GM12878 (cell line): ENCODE measurements at places on chromosomes 2 and 18. TPM values are rescaled to one million over a fixed set of nuclear protein-coding genes. Genes with fewer than 3 reads are reported as not detected.

- no peaks in the 10 kb centered on the region for H3K27me3 ChIP-seq
- no peak overlapping the region for H3K4me3 ChIP-seq
- peaks cover 2% of the 10 kb centered on the region for H3K36me3 ChIP-seq
- DNase-seq: no peak
Measured at GRCh38 chr18:2939317-2939716, 73.6 kb downstream of the LPIN2 start.

DNA sequence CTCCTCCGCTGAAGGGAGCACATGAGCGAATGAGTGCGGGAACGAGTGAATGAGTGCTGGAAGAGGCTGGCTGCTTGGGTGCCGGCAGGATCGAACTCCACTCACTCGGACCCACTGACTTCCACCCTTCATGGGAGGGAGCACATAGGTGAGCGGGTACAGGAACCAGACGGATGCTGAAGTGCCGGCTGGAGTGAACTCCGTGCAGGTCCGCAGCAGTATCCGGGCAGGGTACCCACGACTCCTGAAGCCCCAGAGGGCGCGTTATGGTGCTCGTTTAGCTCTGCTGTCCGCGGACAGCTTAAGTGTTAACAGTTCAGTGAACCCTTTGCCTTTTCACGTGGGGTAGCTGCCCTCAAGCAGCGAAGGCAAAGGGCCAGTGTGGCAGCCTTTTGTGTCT lies 23.2 kb downstream of the RPRM start:
- H3K27ac ChIP-seq: no peak overlapping the region
- no peaks in the 10 kb centered on the region; the same call in 1 of the 2 replicates for H3K27me3 ChIP-seq
- no peaks in the 10 kb centered on the region for H3K4me1 ChIP-seq
- no peak for DNase-seq

DNA sequence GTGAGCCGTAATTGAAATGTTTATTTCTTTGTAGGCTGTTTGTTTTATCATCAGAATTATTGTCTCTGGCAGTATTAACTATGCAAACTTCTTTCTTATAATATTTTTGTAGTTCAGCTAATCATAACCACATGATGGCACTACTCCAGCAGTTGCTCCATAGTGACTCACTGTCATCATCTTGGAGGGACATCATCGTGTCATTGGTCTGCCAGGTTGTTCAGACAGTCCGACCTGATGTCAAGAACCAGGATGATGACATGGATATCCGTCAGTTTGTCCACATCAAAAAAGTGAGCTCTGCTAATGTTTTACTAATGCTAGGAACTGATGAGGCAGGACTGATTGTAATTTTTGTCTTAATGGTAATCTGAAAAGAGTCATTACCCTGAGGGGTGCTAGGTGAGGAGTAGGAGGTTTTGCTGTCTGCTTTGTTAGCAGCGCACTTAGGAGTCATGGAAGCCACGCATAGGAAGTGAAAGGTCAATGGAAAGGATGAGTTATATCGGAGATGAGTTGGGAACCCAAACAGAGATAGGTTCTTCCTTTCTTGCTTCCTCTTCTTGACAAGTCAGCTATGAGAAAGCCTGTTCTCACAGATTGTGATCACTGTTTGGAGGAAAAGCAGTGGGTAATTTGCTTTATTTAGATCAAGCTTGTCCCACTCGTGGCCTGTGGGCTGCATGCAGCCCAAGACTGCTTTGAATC lies 49.2 kb downstream of the PIKFYVE start:
- peaks cover 8% of the 10 kb centered on the region; the same call in 1 of the 2 replicates for H3K36me3 ChIP-seq
- H3K4me1 ChIP-seq: peaks cover 27% of the 10 kb centered on the region
- peak overlapping the region; percentile 17 for H3K27ac ChIP-seq

The CPO gene
- not detected in 2 replicates for total RNA-seq

The SERPINB10 gene
- 17.5 and 21.6 TPM in 2 replicates for total RNA-seq

GRCh38 chr18:75009878-75010277 lies 199.1 kb downstream of the PTGR3 start:
- no peak for DNase-seq
- H3K36me3 ChIP-seq: no peaks in the 10 kb centered on the region
- H3K4me3 ChIP-seq: no peak overlapping the region
- H3K27ac ChIP-seq: no peak overlapping the region

DNA sequence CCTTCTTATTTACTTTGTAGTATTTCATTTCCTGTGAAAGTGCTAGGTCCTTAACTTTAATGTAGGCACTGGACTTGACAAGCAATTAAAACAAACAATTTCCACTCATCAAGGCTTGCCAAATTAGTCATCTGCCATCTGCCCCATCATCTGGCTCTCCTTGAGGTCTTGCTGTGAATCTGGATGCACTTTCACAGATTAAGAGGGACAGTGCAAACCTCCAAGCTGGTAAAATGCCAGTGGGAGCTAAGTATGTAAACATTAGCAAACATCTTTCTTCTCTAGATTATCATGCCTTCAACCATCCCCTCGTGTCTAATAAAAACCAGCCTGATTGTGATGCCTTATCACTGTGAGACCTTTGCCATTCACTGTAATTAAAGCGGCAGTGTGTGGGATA lies 402.9 kb downstream of the ERBB4 start:
- no peak for DNase-seq
- H3K4me3 ChIP-seq: no peak overlapping the region
- no peaks in the 10 kb centered on the region for H3K27me3 ChIP-seq

DNA sequence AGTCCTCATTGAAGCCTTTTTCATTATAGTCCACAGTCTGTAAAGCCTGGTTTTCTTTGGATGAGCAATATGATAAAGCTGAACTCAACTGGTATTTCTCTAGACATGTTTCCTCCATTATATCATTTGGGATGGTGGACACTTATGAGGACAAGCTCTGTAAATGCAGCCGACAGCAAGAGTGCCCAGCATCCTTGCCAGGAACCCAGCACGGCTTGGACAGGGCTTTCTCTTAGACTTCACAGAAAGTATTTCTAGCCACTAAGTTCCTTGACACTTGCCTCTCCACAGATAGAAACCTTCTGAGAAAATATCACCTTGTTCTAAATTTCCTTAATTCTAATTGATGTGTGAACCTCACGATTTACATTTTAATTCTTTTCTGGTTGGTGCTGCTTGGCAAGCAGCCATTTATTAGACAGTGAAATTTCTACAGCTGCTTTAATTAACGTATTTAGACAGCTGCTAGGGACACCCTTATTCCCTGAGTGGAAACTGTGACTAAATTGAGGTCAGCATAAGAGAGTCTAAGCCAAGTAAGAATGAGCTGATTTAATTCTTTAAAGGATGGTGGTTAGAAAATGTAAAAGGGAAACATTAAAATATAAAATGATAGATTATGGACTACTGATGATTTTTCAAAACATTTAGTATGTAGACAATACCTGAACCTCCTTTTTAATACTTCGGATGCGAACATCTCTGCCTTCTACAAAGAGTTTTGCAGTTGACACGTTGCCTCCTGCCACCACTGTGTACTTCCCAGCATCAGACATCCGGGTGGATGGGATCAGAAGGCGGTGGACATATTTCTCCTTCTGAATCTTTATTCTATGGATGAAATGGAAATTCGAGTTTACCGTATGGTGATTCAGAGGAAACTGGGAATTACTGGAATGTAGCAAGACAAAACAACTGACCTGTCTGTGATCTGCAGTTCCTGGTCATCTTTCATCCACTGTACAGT lies 39.8 kb downstream of the TTN start:
- H3K4me1 ChIP-seq: no peaks in the 10 kb centered on the region
- no peak for DNase-seq
- no peak overlapping the region for H3K4me3 ChIP-seq
- no peaks in the 10 kb centered on the region for H3K27me3 ChIP-seq
- H3K27ac ChIP-seq: no peak overlapping the region

The UNC50 gene
- 25.5 and 25.8 TPM in 2 replicates for total RNA-seq

DNA sequence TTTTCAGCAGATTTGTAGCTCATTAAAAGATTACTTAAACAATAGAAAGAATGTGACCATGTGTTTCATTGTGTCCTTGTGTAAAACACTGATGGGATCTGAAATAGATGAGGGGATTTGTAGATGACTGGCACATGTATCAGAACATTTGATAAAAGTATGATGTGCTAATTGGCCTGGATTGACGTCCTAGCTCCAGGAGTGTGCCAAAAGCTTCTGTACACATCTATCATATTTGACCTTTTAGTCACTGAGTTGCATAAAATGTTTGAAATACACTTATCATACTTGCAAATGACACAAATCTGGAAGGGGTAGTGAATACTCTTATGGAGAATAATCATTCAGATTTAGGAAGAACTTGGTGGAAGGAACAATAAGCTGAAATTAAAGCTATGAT lies 778.5 kb downstream of the ERBB4 start:
- H3K4me1 ChIP-seq: no peaks in the 10 kb centered on the region
- no peak for DNase-seq

The CCDC138 gene
- 9.5 and 12.4 TPM in 2 replicates for total RNA-seq

The RAD51AP2 gene
- total RNA-seq: not detected in 2 replicates

The MROH2A gene
- total RNA-seq: not detected in 2 replicates

DNA sequence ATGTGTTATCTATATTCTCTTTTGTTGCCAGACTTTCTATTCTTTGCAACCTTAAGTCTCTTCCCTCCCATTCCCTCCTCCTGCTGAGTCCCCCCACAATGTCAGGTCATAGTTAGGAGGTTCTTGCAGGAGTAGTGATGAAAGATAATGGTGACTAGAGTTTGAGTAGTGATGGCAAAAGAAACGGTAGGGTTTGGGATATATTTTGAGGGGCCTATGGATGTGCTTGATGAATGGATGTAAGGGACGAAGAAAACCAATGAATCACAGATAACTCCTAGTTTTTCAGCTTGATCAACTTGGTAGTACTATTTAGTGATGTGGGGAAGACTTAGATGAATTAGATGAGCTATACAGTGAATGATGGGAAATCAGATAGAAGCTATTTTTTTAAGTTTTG lies 21.0 kb downstream of the EML4 start:
- no peak overlapping the region for H3K4me3 ChIP-seq
- no peaks in the 10 kb centered on the region for H3K36me3 ChIP-seq
- DNase-seq: no peak
- no peak overlapping the region for H3K27ac ChIP-seq
- no peaks in the 10 kb centered on the region for H3K27me3 ChIP-seq
- peaks cover 9% of the 10 kb centered on the region; the same call in 1 of the 2 replicates for H3K4me1 ChIP-seq

GRCh38 chr2:75632091-75632701 lies 14.4 kb upstream of the MRPL19 start:
- DNase-seq: no peak
- no peak overlapping the region for H3K27ac ChIP-seq
- H3K4me3 ChIP-seq: no peak overlapping the region

The RMC1 gene
- 41.9 TPM in 2 replicates for total RNA-seq

- no peak for DNase-seq
- no peaks in the 10 kb centered on the region for H3K36me3 ChIP-seq
- no peak overlapping the region for H3K27ac ChIP-seq
- no peaks in the 10 kb centered on the region for H3K4me1 ChIP-seq
- no peak overlapping the region for H3K4me3 ChIP-seq
Measured at GRCh38 chr2:6789559-6790138, 76.1 kb downstream of the CMPK2 start.

GRCh38 chr2:234596696-234597575 lies 100.1 kb upstream of the ARL4C start:
- H3K4me1 ChIP-seq: no peaks in the 10 kb centered on the region
- no peak overlapping the region for H3K27ac ChIP-seq
- H3K36me3 ChIP-seq: no peaks in the 10 kb centered on the region
- no peak for DNase-seq

The SCYGR4 gene
- not detected in 2 replicates for total RNA-seq

The ZNF512 gene
- 28.9 and 31.7 TPM in 2 replicates for total RNA-seq

DNA sequence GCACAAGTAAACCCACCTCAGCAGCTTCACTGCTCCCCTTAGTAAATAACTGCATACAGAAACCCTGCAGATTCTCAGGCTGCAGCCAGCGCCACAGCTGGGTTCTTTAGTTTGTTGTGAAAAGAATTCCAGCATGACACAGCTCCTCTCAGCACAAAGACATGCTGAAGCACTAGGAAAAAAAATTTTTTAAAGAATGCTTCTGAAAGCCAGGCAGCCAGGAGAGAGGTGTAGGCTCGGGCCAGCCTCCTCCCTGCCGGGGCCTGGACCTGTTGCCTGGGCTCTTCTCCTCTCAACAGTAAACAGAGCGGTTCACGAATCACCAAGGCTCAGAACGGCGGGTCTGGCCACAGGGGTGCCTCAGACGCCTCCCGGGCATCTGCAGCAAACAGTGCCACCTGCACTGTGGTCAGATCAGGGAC lies 95.7 kb upstream of the POU3F3 start:
- no peaks in the 10 kb centered on the region for H3K4me1 ChIP-seq
- peaks cover 1% of the 10 kb centered on the region for H3K27me3 ChIP-seq
- no peaks in the 10 kb centered on the region for H3K36me3 ChIP-seq
- no peak overlapping the region for H3K4me3 ChIP-seq
- DNase-seq: no peak

GRCh38 chr2:120893811-120894584 lies 158.3 kb downstream of the GLI2 start:
- no peaks in the 10 kb centered on the region for H3K36me3 ChIP-seq
- peaks cover 3% of the 10 kb centered on the region; the same call in 1 of the 2 replicates for H3K27me3 ChIP-seq
- no peak overlapping the region for H3K4me3 ChIP-seq
- DNase-seq: no peak

GRCh38 chr2:70837980-70838925 lies 2.6 kb upstream of the CD207 start:
- no peak for DNase-seq
- H3K27me3 ChIP-seq: no peaks in the 10 kb centered on the region
- H3K4me3 ChIP-seq: no peak overlapping the region

The FBXO41 gene
- total RNA-seq: 37.0 and 38.9 TPM in 2 replicates

DNA sequence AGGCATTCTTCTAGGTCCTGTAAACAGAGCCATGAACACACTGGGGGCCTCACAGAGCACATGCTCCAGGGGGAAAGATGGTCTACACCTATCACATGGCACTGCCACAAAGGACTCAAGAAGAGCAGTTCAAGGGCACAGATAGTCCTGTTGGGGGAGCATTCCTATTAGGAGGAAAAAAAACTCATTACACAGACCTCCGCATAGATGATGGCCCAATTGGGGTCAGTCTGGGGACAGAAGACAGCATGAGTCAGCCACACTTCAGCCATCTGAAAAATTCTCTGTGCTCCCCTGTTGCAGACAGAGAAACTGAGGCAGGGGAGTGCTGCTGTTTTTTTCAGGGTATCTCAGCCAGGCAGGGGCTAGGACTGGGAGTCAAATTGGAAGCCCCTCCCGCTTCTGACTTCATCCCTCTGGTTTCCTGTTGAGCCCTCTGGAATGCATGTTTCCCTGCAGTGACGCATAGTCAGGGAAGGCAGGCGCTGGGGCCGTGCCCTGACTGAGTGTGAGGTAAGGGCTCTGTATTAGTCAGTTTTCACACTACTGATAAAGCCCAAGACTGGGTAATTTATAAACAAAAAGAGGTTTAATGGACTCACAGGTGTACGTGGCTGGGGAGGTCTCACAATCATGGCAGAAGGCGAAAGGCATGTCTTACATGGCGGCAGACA lies 67.9 kb downstream of the RHOB start:
- no peak overlapping the region for H3K4me3 ChIP-seq
- no peak for DNase-seq
- H3K36me3 ChIP-seq: no peaks in the 10 kb centered on the region
- H3K27me3 ChIP-seq: no peaks in the 10 kb centered on the region; the same call in 1 of the 2 replicates
- peaks cover 14% of the 10 kb centered on the region for H3K4me1 ChIP-seq

The DLX2 gene
- total RNA-seq: not detected in 2 replicates

DNA sequence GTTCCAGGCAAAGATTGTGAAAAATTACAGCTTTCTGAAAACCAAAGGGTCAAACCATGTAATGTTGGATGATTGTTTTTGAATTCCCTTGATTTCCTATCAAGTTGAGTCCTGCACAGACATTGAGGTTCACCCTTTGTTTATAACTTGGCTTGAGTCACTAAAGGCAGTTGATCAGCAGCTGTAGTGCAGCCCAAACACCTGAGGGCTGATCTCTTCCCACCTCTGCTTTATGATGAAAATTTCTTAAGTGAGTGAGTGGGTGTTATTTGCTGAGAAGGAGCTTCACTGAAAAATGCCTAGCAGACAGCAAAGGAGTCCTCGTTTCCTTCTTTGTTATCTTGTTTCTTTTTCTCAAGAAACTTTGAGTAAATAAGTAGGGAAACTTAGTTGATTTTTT lies 31.9 kb upstream of the BMPR2 start:
- no peaks in the 10 kb centered on the region for H3K36me3 ChIP-seq
- H3K4me3 ChIP-seq: no peak overlapping the region
- no peaks in the 10 kb centered on the region for H3K27me3 ChIP-seq
